ENCODE measurements at places on chromosomes 11 and 22.
A peak's percentile ranks its signal among the peaks of the same experiment; 100 is the strongest.

DNA sequence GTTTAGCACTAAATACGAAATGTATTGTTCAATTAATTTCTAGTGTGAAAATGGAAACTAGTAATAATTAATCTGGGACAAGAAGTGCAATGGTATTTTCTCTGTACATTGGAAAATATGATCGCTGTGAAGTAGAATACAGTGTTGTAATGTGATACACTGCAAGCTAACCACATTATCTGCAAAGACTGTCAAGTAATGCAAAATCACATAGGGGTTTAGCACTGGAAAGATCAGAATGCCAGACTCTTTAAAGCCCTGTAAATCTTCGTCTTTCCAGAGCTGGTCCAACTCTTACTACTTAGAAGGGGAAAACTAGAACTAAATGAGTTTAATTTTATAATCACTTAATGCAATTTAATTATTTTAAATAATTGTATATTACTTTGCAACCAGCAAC, 544.5 kb upstream of the ANO3 start:
- no peak for DNase-seq

GRCh38 chr22:23781511-23782183, 5.1 kb upstream of the SMARCB1 start:
- no peak for DNase-seq

DNA sequence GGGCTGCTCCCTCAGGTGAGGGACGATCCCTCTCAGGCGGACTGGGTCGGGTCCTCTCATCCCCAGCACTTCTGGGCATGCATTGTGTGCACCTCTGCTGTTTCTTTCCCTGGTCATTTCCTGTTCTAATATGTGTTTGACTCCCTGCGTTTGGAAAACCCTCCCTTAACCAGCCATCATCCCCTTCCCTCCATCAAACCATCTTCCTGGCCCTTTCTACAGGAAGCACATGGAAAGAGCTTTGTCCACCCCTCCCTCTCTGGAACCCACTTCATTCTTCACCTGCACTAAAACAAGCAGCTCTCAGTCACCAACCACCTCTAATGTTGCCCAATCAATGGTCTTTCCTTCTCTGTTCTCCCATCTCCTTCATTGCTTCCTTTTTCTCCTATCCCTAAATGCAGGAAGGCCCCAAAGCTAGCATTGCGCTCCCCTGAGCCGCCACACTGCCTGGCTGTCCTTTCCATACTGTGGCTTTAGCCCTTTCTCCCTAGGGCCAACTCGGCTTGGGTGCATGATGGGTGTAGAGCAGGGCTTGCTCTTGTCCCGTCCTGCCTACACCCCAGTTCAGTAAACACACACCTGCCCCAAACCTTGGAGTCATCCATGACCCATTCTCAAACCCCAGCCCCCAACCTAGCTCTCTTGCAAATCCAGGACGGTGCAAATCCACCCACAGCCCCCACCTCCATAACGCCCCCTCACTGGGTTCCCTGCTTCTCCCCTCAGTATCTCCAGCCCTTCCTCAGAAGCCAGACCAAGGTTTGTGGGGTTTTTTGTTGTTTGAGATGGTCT, 5.4 kb upstream of the GAS2L1 start:
- no peak for DNase-seq

- DNase-seq: no peak
Observed at GRCh38 chr22:42383287-42383686, 48.9 kb downstream of the NFAM1 start.

- DNase-seq: no peak
Observed at GRCh38 chr11:65493367-65494176, 5.3 kb upstream of the MALAT1 start.

DNA sequence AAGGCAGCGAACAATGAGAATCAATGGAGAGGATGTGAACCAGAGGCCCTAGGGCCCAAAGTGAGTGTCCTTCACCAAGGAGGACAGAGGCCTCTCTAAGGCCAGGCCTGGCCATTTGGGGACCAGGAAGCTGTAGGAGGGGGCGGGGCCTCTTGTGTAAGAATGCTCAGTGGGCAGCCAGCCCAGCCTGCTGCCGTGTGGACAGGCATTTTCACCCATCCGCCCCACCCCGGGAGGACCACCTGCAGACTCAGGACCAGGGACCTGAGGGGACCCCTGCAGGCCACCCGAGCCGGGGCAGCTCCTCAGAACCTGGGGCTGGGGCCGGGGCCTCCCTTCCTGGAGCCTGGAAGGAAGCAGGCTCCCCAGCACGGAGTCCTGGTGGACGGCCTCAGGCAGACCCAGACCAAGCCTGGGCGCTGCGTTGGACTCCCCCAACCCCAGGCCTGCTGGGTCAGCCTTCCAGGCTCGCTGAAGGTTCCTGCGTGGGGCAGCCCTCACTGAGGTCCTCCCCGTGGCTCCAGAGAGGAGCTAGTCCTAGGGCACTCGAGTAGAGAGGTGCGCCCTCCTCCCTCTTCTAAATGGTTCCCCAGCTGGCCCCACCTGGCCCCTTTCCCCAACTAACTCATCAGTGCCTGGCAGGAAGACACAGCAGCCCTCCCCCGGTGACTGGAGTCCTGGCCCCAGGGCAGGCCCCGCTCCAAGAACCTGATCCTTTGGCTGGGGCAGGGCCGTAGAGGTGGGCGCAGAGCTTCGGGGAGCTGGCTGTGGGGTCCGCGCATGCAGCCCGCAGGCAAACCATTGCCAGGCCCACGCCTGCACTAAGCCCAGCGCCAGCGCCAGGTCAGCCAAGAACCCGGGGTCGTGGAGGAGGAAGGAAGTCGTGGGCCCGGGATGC, 1.5 kb upstream of the TRABD start:
- peak; percentile 27 for DNase-seq

- DNase-seq: no peak
Observed at GRCh38 chr11:111586388-111586831, 15.8 kb upstream of the SIK2 start.

DNA sequence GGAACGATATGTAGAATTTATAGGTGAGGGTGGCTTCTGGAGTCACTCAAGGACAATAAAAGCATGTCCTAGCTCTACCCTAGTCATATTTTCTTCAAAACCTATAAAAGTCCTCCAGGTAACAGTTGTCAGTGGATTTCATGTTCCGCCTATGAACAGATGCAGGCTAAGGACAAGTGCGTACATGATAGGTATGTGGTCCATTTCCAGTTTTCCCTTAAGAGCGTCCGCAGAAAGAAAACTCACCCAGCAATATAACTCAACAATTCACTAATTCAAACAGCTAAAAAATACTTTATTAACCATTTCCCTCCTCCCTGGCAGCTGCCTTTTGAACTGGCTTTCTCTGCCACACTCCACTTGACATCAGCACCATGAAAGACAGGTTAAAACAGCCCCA, 50.2 kb upstream of the CCDC34 start:
- DNase-seq: no peak

DNA sequence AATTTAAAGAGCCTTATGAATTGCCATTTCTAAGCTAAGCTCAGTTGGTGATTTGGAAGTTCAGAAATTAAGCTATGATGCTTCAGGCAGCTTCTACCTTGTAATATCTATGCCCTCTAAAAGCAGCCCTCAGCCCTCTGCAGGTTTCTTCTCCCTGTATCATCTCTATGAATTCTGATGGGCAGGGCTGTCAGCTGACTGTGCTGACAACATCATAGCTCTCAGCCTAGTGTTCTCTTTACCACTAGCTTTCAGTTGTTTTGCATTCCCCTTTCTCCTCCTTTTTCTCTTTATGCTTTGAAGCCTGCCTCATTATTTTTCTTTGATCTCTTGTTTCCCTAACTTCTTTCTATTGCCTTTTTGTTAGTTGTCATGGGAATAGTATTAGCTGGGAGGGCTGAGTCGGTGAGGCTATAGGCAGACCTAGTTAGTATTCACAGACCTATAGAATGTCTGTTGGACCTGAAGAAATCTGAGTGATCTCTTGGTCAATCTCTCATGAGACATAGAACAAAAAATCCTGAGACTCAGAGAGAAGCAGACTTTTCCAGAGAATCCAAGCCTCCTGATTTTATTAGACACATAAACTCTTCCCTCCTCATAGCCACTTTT, 535.4 kb downstream of the RAB38 start:
- no peak for DNase-seq

DNA sequence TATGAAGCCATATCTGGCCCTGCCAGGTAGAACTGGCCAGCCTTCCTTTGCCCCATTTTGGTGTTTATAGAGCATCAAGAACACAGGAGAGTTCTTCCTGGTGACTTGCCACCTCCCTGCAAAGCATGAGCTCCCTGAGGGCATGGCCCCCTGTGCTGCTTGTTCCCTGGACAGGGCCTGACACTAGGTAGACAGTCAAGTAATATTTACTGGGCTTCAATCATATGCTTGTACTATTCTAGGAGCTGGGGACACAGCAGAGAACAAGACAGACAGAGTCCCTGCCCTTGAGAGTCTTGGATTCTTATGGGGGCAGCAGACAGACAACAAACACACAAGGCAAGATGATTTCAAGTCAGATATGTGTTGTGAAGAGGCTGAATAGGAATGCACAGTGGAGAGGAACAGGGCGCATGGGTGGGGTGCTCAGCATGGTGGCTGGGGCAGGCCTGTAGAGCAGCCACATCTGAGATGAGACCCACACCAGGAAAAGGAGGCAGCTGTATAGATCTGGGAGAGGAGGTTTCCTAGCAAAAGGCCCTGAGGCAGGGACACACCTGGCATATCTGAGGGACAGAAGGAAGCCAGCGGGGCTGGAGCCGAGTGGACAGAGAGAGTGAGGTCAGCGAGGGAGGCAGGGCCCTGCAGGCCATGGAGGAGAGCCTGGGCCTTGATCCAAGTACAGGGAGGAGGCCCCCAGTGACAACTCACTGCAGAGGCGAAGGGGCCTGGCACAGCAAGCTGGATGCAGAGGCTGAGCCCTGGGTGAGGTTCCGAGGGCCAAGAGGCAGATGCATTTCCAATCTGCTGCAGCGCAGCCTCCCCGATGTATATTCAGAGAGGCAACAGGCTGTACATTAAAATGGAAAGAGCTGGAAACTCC, 10.2 kb upstream of the CBX6 start:
- no peak for DNase-seq

DNA sequence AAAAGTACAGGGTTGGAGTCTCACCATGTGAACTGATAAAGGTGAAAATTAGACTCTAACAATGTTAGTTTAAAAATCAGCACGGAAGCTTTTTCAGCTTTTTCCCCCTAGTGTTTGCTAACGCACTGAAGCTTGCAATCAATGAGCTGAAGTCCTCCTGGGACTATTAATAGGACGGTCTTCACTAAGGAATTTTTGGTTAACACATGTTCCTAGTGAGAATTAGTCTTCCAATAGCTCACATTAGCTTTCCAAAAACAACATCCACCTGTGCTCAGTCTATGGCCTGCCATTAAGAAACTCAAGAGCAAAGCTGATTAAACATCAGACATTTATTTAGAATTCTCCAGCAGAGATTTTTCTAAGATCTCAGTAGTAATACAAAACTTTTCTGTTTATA, 26.7 kb upstream of the DDI1 start:
- no peak for DNase-seq

- no peak for DNase-seq
Observed at GRCh38 chr22:27153386-27153785, 496.0 kb downstream of the MIAT start.

DNA sequence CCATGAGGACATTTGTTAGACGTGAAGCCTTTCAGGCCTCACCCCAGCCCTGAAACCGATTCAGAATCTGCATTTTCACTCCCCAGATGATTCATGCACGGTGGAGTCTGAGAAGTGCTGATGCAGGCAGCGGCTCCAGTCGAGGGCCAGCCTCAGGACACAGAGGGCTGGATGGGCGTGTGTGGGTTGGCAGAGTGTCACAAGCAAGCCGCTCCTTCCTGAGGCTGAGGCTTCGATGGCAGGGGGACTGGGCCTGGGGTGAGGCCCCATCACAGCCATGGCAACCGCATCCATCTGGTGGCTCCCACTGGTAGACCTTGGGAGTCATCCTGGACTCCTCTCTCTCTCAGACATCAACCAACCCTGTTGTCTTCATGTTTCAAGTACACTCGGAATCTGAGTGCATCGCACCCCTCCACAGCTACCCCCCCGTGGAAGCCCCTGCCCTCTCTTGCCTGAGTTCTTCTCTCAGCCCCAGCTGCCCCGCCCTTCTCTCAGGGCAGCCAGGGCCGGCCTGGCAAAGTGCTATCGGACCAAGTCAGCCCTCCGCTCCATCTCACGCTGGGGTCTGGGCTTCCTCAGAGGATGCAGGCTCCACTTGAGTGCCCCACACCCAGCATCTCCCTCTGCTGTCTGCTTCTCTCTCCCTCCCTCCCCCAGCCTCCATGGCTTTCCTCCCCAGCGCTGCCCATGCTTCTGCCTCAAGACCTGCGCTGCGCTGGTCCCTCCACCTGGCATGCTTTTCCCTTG, 10.6 kb downstream of the KCNC1 start:
- DNase-seq: no peak

- DNase-seq: no peak
Observed at GRCh38 chr11:45984192-45984591, 61.7 kb downstream of the LARGE2 start.

DNA sequence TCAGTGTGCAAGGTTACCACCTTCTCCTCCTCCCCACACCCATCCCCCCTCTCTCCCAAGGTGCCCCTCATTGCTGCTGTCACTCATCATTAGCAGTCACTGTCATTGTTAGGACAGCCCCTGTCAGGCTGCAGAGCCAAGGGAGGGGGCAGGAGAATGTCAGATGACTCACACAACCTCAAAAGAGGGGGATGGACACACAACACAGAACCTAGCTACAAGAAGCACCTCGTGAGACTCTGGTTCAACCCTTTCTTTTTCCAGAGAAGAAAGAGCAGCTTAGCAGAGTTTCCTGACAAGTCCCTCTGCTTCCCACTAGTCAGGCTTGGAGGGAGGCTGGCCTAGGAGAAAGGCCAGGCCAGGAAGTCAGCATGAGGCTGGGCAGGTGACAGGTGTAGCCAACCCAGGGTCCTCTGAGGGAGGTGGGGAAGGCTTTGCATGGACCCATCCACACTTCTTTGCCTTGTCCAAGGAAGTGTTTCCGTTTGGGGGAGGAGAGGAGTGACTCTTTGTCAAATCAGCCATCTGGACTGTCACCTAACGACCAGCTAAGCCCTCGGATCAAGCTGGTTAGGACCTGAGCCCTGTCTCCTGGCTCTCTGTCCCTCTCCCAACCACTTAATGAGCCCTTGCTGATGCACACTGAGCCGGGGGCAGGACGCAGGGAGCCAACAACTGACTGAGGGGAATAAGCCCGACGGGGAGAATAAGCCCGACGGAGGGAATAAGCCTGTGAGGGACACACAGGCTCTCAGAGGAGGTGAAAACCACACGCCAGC, 18.3 kb downstream of the ADORA2A start:
- no peak for DNase-seq

GRCh38 chr11:110059706-110060463, 33.3 kb upstream of the ZC3H12C start:
- DNase-seq: no peak

Data from GM06990 (cell line).